Regular cardiac myocyte (primary cell): ENCODE measurements at places on chromosomes 1 and 21. TPM values are rescaled to one million over a fixed set of nuclear protein-coding genes. Genes with fewer than 3 reads are reported as not detected.

Gene DENND2C
- total RNA-seq = 1.5 and 3.7 TPM in 2 replicates

Gene PTAFR
- under 0.01 TPM in 2 replicates for total RNA-seq

Gene SLC66A1
- total RNA-seq = 12.7 TPM in 2 replicates

Gene RNF223
- not detected in 2 replicates for total RNA-seq

Gene OR2T29
- not detected in 2 replicates for total RNA-seq

Gene NIBAN1
- total RNA-seq = 15.7 and 47.4 TPM in 2 replicates

Gene SPATA17
- 0.77 and 1.1 TPM in 2 replicates for total RNA-seq

Gene PLCH2
- total RNA-seq = under 0.01 and 0.38 TPM in 2 replicates

Gene GBP7
- not detected in 2 replicates for total RNA-seq

Gene NEGR1
- total RNA-seq = 11.8 and 13.8 TPM in 2 replicates

Gene PPCS
- 52.7 and 59.5 TPM in 2 replicates for total RNA-seq

Gene OR2G6
- not detected in 2 replicates for total RNA-seq

Gene ANKRD34A
- total RNA-seq = 0.28 and 0.38 TPM in 2 replicates

Gene PPM1J
- 1.5 and 2.3 TPM in 2 replicates for total RNA-seq

Gene CAP1
- total RNA-seq = 468 and 655 TPM in 2 replicates

Gene KIF17
- total RNA-seq = 1.3 and 5.1 TPM in 2 replicates

Gene ITPKB
- 6.7 and 9.9 TPM in 2 replicates for total RNA-seq

Gene BSND
- not detected in 2 replicates for total RNA-seq

Gene CHIA
- total RNA-seq = not detected in 2 replicates

Gene APCS
- not detected in 2 replicates for total RNA-seq

Gene AJAP1
- total RNA-seq = under 0.01 TPM in 1 of 2 replicates, not detected in the other

Gene UFC1
- 109 and 118 TPM in 2 replicates for total RNA-seq

Gene MYCL
- 0.58 and 2.3 TPM in 2 replicates for total RNA-seq

Gene CRP
- not detected in 2 replicates for total RNA-seq

Gene HFM1
- under 0.01 and 0.28 TPM in 2 replicates for total RNA-seq

Gene GPR3
- total RNA-seq = 0.56 and 0.58 TPM in 2 replicates

Gene HOOK1
- under 0.01 TPM in 2 replicates for total RNA-seq

Gene BNIPL
- 0.28 and 0.38 TPM in 2 replicates for total RNA-seq

Gene CSF1
- total RNA-seq = 15.0 and 39.7 TPM in 2 replicates

Gene PRDX1
- 433 and 683 TPM in 2 replicates for total RNA-seq

Gene NFASC
- 13.8 and 42.6 TPM in 2 replicates for total RNA-seq
